ENCODE measurements at places on chromosomes 11 and 22.

- no peak for DNase-seq
Measured at GRCh38 chr11:65821107-65821506, 12.7 kb upstream of the SNX32 start.

GRCh38 chr22:24950272-24950902, 2.1 kb upstream of the KIAA1671 start:
- no peak for DNase-seq

DNA sequence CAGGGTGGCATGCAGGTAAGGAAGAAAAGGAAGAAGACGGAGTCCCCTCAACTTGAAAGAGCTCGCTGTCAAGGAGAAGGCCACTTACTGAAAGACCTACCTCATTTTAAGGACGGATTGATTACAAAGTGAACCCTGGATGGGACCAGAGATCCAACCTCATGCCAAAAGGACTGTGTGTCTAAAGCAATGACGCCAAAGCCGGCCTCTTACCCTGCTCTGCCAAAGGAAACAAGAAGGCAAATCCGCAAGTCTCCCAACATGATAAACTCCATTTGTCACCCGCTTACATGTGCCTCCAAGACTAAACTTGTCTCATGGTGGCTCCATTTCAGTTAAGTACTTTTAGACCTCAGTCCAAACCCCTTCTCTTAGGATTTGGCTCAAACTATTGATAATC, 148.7 kb upstream of the MTMR2 start:
- no peak for DNase-seq

DNA sequence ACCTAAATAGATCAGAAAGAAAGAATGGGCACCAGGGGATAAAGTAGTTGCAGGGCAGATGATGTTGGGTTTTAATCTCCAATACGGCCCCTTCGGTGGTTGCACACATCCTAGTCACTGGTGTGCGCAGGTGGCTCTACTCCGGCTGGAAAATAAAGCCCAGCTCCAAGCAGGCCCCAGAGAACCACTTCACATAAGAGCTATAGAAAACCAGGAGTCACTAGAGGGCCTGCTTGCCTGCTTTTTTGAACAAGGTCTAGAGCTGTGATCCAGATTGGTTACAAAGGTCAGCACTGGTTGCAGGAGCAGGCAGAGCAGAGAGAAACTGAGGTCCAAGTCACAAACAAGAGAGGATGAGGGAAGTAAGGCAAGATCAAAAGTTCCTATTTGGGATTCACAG, 41.5 kb upstream of the MS4A8 start:
- DNase-seq = no peak

DNA sequence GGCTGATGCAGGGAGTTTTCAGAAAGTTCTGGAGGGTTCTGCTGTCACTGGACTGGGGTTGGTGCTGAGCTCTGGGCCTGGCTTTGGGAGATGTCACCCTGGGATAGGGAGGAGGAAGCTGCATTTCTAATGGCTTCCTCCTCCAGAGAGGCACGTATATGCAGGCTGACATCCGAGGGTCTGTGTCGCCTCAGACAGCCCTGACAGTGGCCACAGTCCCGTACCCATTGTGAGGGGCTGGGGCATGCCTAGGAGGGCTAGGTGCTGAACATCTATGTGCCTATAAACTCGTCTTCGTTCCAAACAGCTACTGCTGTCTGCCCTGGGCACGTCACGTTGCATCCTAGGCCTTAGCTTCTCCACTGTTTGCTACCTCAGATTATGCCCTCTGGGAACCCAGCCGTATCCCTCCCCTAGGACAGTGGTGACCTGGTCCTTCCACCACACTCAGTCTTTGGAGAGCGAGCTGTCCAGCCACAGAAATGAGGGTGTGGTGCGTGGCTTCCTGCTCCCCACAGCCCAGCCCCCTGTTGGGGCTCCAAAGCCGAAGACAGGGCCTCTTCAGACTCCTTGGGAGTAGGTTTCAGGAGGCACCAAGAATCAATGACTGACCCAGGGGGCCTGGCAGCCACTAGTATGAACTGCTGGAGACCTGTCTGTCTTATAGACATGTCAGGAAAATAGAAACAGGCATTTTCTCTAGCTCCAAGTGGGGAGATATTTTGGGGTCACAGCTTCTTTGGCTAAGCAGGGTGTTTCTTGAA, 26.4 kb downstream of the ADAMTS15 start:
- DNase-seq = no peak

DNA sequence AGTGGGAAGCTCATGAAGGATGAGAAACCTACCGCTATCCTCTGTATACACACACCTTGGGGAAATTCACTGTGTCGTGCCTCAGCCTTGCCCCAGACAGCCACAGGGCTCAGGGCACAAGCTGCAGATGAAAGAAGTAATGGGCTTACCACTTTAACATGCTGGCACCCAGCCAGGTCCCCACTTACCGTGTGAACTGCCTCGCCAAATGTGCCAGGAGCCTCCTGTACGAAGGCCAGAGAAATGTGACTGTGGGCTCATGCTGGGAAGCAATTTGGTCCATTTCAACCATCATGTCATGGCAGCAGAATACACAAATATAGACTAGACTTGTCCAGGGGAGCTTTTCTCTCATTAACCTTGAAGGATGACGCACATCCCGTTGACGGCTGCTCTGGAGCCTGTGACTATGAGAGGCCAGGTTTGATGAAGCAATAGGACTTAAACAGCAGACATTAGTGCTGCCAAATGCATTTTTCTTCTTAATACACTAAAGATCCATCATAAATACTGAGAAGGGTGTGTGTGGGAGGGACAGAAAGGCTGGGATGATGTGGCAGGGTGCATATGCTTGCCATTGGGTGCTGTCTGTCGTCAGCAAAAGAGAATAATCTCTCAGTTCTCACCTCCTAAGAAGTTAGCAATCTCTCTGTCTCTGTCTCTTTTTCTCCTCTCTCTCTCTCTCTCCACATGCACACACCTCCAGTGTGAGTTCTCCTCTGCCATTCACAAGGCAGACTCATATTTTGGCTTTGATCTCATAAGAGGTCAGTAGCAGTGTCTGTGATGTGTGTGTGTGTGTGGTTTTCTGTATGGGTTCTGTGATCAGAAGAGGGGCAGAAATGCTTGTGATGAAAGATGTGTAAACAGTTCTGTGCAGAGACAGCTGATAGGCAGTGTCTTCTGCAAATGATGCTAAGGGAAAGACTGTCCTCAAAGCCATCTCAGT, 142.4 kb downstream of the KIRREL3 start:
- DNase-seq = no peak

GRCh38 chr22:39408173-39408572, 8.6 kb downstream of the TAB1 start:
- no peak for DNase-seq

DNA sequence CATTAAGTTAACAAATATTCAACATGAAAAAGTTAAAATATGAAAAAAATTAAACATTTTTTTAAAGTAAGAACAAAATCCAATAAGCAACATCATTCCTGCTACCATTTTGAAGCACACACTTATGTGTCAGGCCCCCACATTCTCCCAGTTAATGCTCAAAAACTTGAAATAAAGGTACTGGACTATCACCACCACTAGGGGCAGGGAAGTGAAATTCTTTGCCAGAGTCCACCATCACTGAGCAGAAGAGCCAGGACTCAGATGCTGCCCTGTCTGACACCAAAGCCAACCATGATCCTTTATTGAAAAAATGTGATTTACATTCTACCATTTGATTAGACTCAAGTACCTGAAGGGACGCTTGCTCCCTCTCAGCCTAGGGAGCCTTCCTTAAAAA, 39.1 kb downstream of the PITPNB start:
- no peak for DNase-seq

DNA sequence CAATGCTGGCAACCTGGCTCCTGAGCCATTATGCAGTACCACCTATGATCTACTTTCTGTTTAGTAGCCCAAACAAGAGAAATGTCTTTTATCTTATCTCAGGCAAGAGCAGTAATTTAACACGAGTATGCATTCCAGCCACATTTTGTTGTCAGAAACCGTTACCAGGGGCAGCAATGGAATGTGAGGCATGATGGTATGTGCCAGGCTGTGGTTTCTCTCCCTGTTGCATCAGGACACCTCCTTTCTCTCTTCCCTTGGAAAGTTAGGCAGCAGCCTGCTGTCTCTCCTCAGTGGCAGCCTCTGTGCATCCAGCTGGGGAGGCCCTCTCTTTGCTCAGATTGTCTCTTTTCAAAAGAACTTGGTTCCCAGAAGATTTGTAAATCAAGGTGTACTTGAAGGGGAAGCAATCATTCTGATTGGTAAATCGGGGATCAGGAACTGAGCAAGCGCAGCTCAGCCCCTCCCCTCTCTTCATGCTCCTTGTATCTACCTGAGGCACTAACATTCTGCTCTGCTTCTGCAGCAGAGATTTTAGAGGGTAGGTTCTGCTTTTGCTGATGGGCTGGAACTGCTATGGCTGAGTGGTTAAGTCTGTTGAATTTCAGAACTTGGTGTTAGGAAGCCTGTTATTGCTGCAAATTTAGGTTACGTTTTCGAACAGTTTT, 229.2 kb downstream of the ADAMTS15 start:
- DNase-seq = no peak

DNA sequence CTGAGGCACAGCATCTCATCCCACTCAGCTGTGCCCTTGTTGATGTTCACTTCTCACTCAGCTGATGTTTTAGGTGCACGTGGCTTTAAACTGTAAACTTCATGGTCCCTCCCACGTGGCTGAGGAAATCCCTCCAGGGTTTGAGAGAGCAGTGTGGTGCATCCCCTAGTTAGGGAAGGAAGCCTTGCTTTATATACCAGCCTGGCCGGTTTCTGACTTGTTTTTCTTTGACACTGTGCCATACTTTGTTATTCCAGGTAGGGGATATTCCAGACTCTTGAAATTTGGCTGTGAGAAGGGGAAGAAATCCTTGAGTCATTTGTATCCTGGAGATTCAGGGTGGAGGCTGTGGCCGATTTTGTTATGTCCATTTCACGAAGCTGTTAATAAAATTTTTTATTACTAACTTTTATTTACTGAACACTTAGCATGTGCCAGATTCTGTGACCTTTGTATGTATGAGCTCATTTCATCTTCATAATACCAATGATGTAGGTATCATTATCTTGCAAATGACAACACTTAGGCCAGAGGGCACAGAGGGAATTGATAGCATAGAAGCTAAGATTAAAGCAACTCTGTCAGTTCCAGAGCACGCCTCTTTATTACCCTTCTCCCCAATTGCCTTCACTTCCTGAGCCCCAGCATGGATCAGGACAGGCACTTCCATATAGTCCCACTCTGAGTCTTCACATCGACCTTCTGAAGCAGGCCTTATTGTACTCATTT, 116.6 kb downstream of the NAV2 start:
- DNase-seq = no peak

- no peak for DNase-seq
Measured at GRCh38 chr11:31259797-31260196, 109.7 kb downstream of the DCDC1 start.

DNA sequence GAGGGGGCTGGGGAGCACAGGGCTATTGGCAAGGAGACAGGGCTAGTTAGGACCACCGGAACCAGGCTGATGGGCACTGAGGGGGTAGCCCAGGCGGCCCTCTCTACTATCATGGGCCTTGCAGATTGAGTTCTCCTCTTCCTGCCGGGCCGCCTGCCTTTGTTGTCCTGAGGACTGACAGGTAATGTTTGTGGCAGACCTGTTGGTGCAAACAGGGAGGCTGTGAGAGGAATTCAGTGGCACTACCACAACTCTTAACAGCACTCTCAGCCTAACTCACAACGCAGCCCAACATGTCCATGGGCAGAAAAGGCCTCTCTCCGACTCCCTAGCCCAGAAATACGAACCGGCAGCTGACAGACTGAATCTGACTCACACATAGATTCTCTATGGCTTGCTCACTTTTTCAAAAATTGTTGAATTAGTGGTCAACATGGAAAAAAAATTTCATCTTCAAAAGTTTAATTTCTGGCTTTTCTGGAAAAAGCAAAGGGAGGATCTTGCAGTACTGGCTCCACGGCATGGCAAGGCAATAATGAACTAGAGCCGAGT, 11.4 kb downstream of the KCNJ5 start:
- DNase-seq = no peak

GRCh38 chr22:42979606-42980005, 35.3 kb downstream of the PACSIN2 start:
- DNase-seq = no peak

DNA sequence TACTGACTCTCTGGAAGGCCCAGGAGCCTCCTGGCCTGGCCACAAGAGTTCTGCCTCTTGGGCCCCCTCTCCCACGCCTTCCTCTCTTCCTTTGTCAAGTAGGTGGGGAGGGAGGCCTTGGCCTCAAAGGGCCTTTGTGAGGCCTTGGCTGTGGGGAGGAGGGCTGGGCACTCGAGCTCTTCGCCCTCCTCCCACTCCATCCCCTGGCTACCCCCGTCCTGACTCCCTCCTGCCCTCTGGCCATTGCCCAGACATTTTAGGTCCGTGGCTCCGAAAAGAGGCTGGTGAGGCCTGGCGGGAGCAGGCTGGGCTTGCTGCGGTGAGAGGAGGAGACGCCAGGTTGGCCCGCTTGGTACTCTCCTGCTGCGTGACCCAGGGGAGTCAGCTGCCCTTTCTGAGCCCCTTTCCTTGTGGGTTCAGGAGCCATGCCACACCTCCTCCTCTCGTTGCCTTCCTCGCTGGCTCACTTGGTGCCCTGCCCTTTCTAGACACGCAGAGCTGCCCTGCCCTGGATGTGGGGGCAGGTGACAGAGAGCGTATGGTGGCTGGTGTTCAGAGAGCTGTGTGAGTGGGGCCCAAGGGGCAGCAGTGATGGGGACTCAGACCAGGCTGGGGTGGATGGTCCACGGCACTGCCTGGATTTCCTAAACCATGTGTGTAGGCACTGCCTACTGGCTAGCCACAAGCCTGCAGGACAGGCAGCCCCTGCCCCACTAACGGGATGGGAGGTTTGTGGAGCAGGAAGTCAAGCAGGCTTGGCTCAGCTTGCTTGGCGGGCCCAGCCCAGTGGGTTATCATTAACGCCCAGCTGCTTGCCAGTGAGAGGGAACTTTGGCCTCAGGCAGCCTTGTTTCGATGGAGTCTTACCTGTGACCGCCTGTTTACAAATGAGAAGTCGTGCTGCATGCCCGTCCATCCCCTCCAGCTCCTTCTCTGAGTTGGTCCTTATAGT, 15.8 kb upstream of the OMP start:
- DNase-seq = no peak

DNA sequence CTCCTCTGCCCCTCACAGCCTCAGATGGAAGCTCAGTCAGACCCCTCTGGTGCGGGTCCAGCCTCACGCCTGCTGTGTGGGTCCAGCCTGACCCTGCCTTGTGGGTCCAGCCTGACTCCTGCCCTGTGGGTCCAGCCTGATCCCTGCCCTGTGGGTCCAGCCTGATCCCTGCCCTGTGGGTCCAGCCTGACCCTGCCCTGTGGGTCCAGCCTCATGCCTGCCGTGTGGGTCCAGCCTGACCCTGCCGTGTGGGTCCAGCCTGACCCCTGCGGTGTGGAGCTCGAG, 445.3 kb downstream of the BRD1 start:
- no peak for DNase-seq

DNA sequence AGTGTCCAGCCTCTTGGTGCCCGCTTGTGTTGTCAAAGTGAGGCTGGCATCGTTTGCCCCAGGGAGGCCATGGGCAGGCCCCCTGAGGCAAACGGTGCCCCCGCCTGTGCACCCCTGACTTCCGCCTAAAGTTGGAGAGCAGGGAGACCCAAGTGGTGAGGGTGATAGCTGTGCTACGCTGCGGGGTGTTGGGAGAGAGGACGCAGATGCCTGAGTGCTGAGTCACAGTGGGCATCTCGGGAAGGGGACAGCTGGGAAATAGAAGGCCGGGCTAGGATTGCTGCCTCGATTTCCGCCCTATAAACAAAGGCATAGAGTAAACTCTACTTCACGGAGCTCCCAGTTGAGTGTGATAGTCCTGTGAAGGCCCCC, 5.8 kb downstream of the GRIK4 start:
- DNase-seq = no peak

Measured in activated naive CD4-positive, alpha-beta T cell treated with anti-CD3 and anti-CD28 coated beads, Interleukin-2, amount 50 U/mL, for 72 hours (primary cell).